ENCODE measurements at places on chromosomes 13 and 19. TPM values are rescaled to one million over a fixed set of nuclear protein-coding genes. Genes with fewer than 3 reads are reported as not detected.

DNA sequence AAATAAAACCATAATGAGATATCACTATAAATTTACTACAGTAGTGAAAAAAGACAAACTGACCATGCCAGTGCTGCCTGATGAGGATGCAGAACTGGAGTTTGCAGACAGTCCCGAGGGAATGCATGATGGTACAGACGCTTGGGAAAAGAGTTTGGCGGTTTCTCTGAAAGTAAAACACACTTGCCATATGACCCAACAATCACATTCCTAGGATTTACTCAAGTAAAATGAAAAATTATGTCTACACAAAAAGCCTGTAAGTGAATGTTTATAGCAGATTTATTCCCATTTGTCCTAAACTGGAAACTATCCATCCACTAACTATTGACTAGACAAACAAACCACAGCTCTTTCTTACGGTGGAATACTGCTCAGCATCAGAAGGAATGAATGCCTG is 271.0 kb downstream of the DNAJC15 start:
- no peak overlapping the region for H3K4me3 ChIP-seq
- no peaks in the 10 kb centered on the region for H3K4me1 ChIP-seq
- H3K27me3 ChIP-seq, result no peaks in the 10 kb centered on the region
- H3K36me3 ChIP-seq, result no peaks in the 10 kb centered on the region

The NDFIP2 gene
- total RNA-seq, result 49.6 TPM

The ZNF415 gene
- total RNA-seq, result not detected

- DNase-seq, result no peak
- peaks cover 8% of the 10 kb centered on the region for H3K4me1 ChIP-seq
- H3K4me3 ChIP-seq, result no peak overlapping the region
- no peaks in the 10 kb centered on the region for H3K27me3 ChIP-seq
Measured at GRCh38 chr19:41324231-41324702, 14.3 kb downstream of the CCDC97 start.

The TGFBR3L gene
- total RNA-seq, result 30.9 TPM

The ICAM5 gene
- total RNA-seq, result 53.9 TPM

GRCh38 chr19:47094557-47095475 is 18.8 kb downstream of the ZC3H4 start:
- peaks cover 5% of the 10 kb centered on the region for H3K36me3 ChIP-seq
- peak overlapping the region; percentile 66 for H3K27ac ChIP-seq
- no peaks in the 10 kb centered on the region for H3K27me3 ChIP-seq
- peaks cover 61% of the 10 kb centered on the region for H3K4me1 ChIP-seq
- no peak overlapping the region for H3K4me3 ChIP-seq

- H3K36me3 ChIP-seq, result no peaks in the 10 kb centered on the region
- H3K27me3 ChIP-seq, result no peaks in the 10 kb centered on the region
- H3K4me1 ChIP-seq, result peaks cover 35% of the 10 kb centered on the region
- H3K4me3 ChIP-seq, result no peak overlapping the region
Measured at GRCh38 chr19:1227304-1228054, 10.3 kb downstream of the CBARP start.

- no peak overlapping the region for H3K4me3 ChIP-seq
- H3K27ac ChIP-seq, result no peak overlapping the region
- H3K27me3 ChIP-seq, result no peaks in the 10 kb centered on the region
- peak; percentile 15 for DNase-seq
- H3K4me1 ChIP-seq, result peaks cover 53% of the 10 kb centered on the region
Measured at GRCh38 chr13:45242070-45242469, 41.2 kb upstream of the KCTD4 start.

DNA sequence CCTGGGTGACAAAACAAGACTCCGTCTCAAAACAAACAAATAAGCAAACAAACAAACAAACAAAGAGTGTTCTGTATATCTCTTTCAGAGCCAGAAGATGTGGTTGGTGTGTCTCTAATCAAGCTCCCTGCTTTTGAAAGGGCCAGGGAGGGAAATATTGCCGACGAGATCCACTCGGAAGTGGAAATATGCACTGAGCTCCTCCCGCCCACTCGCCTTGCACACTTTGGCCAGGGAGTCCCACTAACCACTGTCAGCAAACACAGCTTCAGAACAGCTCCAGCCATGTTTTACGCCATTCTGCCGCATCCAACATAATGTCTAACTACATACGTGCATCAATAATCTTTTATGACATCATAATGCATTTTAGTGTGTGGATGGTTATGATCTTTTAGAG is 155.5 kb upstream of the VSTM2B start:
- H3K4me1 ChIP-seq, result no peaks in the 10 kb centered on the region
- H3K27ac ChIP-seq, result no peak overlapping the region
- DNase-seq, result no peak
- no peaks in the 10 kb centered on the region for H3K36me3 ChIP-seq
- peaks cover 10% of the 10 kb centered on the region for H3K27me3 ChIP-seq

DNA sequence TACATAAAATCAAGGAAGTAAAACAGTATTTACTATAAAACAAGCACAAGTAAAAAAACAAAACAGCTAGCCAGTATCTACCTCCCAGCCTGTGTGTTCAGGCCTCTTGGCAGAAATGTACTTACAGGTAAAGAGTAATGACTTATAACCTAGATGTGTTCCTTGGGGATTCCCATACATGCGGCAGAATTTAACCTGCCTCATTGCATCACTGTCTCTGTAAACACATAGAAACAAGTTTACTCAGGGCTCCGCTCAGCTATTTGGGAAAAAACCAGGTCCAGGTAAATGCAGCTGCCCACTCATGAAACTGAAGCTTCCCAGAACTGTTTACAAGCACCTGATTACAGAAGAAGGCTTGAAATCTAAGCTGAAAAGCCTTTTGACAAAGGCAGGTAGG is 50.7 kb upstream of the SERP2 start:
- no peak overlapping the region for H3K27ac ChIP-seq
- H3K36me3 ChIP-seq, result no peaks in the 10 kb centered on the region
- no peak for DNase-seq
- no peaks in the 10 kb centered on the region for H3K27me3 ChIP-seq
- no peak overlapping the region for H3K4me3 ChIP-seq

The OSCAR gene
- 0.59 TPM for total RNA-seq

The PABPC3 gene
- total RNA-seq, result 0.59 TPM

GRCh38 chr13:94481941-94482340 is 2.5 kb upstream of the DCT start:
- DNase-seq, result no peak
- H3K4me1 ChIP-seq, result no peaks in the 10 kb centered on the region
- H3K27me3 ChIP-seq, result peaks cover 17% of the 10 kb centered on the region
- no peak overlapping the region for H3K27ac ChIP-seq

- H3K27ac ChIP-seq, result no peak overlapping the region
- H3K27me3 ChIP-seq, result no peaks in the 10 kb centered on the region
- H3K4me3 ChIP-seq, result no peak overlapping the region
- peaks cover 36% of the 10 kb centered on the region for H3K4me1 ChIP-seq
- H3K36me3 ChIP-seq, result peaks cover 37% of the 10 kb centered on the region
Measured at GRCh38 chr13:73065036-73065435, 6.2 kb downstream of the KLF5 start.
